ENCODE measurements at places on chromosomes 13 and 19. TPM values are rescaled to one million over a fixed set of nuclear protein-coding genes. Genes with fewer than 3 reads are reported as not detected.

- H3K4me3 ChIP-seq, result no peak overlapping the region
- no peaks in the 10 kb centered on the region for H3K36me3 ChIP-seq
- H3K27ac ChIP-seq, result no peak overlapping the region
- no peak for DNase-seq
- H3K4me1 ChIP-seq, result no peaks in the 10 kb centered on the region
Measured at GRCh38 chr13:68745502-68745901, 1362.1 kb upstream of the ATXN8OS start.

Gene ZNF253
- 4.1 TPM for total RNA-seq

Gene IGFL1
- total RNA-seq, result not detected

DNA sequence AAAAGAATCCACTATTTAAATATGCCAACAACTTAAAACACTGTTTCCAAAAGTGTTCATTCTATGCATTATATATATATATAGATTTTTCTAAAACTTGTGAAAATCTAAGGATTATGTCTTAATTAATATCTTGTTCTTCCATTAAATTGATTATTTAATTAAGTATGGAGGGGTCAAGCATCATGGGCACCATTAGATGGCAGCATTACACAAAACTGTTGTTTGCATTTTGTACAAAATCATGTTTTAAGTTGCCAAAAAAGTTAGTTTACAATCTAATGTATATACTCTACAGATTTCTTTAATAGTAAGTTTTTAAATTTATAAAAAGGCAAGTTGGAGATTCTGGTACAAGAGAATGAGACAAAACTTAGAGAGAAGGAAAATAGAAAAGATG is 213.2 kb upstream of the EDNRB start:
- no peak overlapping the region for H3K27ac ChIP-seq
- DNase-seq, result no peak
- no peak overlapping the region for H3K4me3 ChIP-seq
- no peaks in the 10 kb centered on the region for H3K4me1 ChIP-seq

GRCh38 chr19:14346279-14346678 is 35.0 kb upstream of the ADGRE5 start:
- H3K4me3 ChIP-seq, result no peak overlapping the region
- H3K27ac ChIP-seq, result no peak overlapping the region
- H3K27me3 ChIP-seq, result no peaks in the 10 kb centered on the region
- H3K36me3 ChIP-seq, result no peaks in the 10 kb centered on the region
- no peak for DNase-seq
- no peaks in the 10 kb centered on the region for H3K4me1 ChIP-seq

Data from pancreas (tissue), 10 donors.